ENCODE measurements at places on chromosomes 3 and 15. TPM values are rescaled to one million over a fixed set of nuclear protein-coding genes. Genes with fewer than 3 reads are reported as not detected.

DNA sequence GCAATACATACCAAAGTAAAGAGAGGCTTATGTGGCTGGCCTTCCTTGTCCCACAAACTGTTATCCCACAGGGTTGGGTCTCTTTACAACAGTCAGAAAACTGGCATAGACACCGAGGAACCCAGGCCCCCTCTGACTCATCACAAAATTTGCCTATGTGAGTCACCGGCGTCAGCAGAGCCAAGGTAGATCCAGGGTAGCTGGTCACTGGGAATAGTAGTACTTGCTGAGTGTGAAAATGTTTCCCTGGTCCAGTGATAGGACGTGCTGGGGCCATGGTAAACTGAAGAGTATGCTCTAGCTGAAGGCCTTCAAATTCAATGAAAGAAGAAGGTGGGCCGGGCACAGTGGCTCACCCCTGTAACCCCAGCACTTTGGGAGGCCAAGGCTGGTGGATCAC is 27.1 kb upstream of the SKIL start:
- no peak for DNase-seq

Gene RPL22L1
- total RNA-seq, result 89.7 TPM

- no peak for DNase-seq
Measured at GRCh38 chr15:70030851-70031250, 66.9 kb downstream of the TLE3 start.

Gene IQCH
- total RNA-seq, result 2.8 TPM

DNA sequence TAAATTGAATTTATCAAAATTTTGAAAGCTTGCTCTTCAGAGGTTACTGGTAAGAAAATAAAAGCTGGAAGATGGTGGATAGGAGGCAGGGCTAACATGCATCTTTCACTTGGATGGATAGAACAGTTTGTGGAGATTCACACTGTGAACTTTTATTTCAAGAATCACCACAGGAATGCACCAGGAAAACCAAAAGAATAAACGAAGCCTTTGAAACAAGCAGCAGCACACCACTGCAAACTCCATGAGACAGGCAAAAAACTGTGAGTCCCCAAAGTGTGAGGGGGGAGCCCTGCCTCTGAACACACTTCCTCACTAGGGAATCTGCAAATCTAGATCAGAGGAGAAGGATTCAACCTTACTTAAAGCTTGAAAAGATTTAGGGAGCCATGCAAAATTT is 122.2 kb downstream of the RTP4 start:
- no peak for DNase-seq

DNA sequence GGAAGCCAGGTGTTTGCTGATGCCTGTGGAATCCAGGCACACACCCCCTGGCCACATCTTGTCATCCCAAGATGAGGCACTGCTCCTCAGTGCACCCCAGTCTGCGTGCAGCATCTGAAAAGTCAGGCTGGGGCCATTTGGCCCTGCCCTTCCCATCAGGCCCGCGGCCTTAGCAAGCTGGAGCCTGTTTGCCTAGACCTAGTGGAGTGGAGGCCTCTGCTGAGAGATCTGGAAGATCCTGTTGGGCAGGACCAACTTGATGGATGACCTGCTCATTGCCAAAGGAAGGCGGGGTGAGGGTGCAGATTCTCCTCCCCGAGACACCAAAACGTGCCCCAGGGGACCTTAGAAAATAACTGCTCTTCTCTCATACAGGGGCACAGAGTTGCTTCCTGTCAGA is 220.2 kb downstream of the SHQ1 start:
- no peak for DNase-seq
